CD4-positive, alpha-beta T cell treated with Interleukin-2 at 100 ng/mL for 4 hours (primary cell): ENCODE measurements at places on chromosomes 1 and 21.

DNA sequence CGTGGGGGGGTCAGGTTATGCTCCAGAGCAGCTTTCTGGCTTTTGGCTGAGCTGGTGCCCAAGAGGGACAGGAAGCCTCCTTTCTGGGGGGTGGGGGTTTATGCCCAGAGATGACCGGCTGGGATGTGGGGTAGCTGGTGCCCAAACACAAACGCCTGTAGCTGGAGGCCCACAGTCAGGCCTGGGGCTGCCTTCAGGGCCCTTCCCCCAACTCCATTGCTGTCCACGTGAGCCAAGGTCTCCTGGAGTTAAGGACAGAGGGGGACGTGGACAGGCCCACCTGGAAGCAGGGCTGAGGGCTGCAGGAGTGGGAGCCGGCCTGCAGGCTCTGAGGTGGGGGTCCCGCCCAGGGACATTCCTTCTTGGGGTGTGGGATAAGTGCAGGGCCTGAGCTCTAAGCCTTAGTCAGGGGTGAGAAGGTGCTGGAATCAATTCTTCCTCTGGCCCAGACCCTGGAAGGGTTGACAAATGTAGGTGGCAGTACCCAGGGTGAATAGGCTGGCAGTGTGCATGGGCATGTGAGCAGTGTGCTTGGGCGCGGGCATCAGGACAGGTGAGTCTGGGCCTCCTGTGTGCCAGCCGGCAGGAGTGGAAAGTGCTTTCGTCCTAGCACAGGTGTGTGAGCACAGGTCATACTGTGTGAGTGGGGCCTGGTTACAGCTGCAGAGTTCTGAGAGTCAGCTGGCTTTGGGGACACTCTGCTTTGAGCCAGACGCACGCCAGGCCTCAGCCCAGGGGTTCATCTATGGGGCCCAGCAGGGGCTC is 6.8 kb downstream of the CPLANE2 start:
- DNase-seq = no peak

GRCh38 chr1:173424782-173425407 is 52.2 kb upstream of the PRDX6 start:
- no peak for DNase-seq

DNA sequence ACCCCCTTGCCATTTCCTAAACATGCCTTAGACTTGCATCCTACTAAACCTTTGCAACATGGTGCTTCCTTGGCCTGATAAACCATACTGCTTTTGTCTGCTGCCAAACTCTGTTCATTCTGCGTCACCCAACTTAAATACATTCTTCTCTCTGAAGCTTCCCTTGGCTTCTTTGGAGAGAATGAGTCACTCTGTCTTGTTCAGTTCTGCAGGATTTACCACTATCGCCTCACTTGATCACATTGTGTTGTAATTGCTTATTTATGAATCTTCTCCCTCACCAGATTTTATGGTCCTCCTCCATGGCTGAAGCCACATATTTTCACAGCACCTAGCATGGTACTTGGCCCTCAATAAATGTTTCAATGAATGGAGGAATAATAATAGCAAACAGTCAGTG is 21.7 kb upstream of the TUT4 start:
- no peak for DNase-seq

- no peak for DNase-seq
Observed at GRCh38 chr1:116389013-116389412, 16.0 kb downstream of the ATP1A1 start.

GRCh38 chr1:193131266-193131860 is 9.5 kb downstream of the CDC73 start:
- no peak for DNase-seq

DNA sequence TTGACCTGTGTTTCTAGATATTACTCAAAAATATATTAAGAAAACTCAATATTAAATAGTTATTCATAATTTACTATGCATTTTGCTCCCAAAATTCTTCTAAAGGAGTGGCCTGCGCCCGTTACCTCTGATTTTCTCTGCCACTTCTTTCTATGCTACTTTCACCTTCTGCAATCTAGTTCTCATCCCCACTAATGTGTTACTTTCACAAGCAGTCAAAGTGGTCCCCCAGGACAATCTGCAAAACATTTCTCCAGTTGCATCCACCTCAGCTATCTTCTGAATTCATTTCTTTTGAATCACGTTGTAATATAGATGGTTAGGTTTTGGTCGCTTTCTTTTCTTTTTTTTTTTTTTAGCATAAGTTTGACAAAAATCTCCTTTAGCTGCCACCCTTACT is 13.4 kb downstream of the INSL5 start:
- no peak for DNase-seq

GRCh38 chr1:20035114-20035513 is 34.9 kb upstream of the PLA2G5 start:
- no peak for DNase-seq

- no peak for DNase-seq
Observed at GRCh38 chr1:56916630-56917029, 49.2 kb downstream of the C8B start.

- DNase-seq = no peak
Observed at GRCh38 chr21:46112725-46113215, 14.9 kb downstream of the COL6A2 start.

DNA sequence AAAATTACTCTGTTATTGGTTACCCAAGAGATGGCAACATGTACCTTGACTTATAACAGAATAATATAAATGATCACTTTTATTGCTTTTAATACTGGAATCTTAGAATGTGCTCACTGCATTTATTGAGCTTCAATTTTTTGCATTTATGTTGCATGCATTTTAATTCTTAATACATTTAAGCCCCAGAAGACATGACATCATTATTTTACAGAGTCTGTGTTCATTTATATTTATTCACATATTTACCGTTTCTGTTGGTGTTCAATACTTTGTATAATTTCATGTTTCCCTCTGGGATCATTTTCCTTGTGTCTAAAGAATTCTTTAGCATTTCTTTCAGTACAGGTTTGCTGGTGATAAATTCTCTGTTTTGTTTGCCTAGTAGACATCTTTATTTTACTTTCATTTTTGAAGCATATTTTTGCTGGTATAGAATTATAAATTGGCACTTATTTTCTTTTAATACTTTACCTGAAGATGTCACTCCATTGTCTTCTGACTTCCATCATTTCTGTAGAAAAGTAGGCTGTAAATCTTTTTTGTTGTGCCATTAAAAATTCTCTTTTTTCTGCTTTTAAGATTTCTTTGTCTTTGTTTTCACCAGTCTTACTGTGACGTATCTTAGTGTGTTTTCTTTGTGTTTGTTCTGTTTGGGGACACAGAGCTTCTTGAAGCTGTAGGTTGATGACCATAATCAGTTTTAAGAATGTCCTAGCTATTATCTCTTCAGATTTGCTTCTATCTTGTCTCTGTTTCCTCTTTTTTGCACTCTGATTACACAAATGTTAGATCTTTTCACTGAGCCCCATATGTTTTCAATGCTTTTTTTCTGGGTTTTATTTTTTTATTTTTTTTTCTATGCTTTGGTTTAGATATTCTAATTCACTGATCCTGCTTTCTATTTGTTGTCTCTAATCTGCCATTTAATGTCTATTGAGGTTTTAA is 26.9 kb downstream of the DISP3 start:
- no peak for DNase-seq

GRCh38 chr1:200886594-200886993 is 8.1 kb upstream of the INAVA start:
- no peak for DNase-seq

- no peak for DNase-seq
Observed at GRCh38 chr1:93111065-93111464, 32.0 kb downstream of the MTF2 start.

- DNase-seq = no peak
Observed at GRCh38 chr1:50352428-50352827, 70.8 kb downstream of the DMRTA2 start.

- no peak for DNase-seq
Observed at GRCh38 chr1:62337706-62338631, 18.7 kb upstream of the KANK4 start.

GRCh38 chr21:24339406-24339805 is 1267.9 kb downstream of the MRPL39 start:
- no peak for DNase-seq

DNA sequence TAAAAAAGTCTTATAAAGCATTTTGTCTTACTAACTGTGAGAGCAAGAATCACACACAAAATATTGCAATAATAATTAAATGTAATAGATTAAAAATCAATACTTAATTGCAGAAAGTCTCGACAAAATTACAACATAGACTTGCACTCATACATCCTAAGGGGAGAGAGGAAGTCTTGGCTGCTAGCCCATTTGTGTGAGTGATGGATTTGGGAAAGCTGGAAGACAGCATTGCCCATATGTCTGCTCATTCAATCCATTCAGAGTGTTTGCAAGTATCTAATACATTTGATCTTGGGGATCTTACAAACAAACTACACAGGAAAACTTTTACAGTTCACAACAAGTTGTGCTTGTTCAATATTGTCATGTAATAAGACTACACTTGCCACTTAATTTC is 140.5 kb downstream of the COL11A1 start:
- no peak for DNase-seq

DNA sequence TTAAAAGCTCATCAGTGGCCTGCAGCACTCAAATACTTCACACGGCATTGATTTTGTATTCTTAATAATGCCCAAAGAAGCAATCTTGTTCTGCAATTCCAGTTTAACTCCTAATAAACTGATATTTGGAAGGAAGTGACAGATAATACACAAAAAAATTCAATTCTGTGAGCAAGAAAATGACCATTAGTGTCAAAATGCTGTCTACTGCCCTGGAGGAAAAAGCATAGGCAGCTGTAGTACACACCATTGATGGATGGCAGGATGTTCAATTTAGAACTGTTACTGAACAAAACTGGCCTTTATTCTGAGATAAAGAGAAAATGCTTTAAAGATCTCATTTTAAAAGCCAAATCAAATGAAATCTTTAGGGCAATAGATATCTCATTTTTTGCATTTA is 251.3 kb upstream of the FMN2 start:
- DNase-seq = no peak

DNA sequence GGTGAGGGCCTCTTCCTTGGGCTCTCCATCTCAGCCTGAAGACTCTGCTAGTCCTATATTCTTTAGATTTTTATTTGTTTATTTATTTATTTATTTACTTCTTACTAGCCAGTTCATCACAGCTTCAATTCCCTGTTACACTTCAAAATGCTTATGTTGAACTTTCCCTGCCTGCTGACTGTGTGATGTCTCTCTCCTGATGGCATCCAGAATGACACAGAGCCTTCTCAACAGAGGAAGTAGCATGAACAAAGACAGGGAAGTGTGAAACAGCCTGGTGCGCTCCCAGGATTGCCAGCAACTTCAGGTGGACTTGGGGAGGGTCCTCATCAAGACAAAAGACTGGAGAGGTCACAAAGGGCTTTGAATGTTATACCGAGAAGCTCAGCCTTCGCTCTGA is 4.3 kb upstream of the IPO13 start:
- DNase-seq = no peak

- no peak for DNase-seq
Observed at GRCh38 chr1:7549277-7550161, 221.6 kb upstream of the VAMP3 start.

DNA sequence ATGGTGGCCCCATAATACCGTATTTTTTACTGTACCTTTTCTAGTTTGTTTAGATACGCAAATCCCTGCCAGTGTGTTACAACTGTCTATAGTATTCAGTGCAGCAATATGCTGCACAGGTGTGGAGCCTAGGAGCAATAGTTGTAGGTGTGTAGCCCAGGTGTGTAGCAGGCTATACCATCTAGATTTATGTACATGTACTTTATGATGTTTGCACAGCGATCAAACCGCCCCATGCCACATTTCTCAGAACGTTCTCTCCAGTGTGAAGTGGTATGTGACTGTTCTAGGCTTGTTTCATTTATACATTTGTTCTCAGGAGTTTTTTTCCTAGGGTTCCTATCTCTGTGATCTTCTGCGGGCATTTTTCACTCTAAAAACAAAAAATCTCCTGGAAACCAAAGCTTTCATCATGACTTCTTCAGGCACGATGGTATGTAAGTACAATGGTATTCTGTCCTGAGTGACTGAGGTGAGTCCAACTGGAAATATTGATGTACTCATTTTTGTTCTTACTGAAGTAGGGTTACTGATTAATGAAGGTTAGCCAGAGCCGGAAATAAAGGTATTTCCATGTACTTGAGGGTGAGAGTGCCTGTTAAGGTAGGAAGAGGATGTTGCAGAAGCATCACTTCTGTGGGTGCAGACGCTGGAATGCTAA is 153.0 kb downstream of the GABPA start:
- no peak for DNase-seq

GRCh38 chr1:109181807-109182163 is 31.9 kb upstream of the SARS1 start:
- no peak for DNase-seq

DNA sequence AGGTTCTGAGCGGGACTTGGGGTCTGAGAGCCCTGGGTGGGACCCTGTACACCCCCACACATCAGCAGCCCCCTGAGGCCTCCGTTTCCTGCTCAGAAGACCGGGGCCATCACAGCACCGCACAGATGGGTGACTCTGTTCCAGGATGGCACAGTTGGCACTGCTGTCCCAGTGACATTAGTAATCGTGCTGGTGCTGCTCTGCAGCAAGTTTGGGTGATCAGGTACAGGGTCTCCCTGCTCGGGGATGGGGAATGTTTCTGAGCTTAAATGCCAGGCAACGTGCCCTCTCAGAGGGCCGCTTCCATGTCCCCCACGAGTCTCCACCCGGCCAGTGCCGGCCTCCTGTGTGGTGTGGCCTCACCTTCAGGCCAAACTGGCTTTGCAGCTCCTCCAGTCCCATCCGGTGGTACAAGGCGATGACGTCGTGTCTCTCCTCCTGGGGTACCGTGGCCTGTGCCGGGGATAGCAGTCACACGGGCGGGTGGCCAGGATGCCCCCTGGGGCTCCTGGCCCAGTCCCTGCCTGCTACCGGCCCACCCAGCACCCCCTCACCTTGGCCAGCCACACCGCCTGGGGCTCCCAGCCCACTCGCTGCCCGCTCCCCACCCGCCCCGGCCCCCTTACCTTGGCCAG is 17.1 kb downstream of the PRXL2B start:
- DNase-seq = no peak

DNA sequence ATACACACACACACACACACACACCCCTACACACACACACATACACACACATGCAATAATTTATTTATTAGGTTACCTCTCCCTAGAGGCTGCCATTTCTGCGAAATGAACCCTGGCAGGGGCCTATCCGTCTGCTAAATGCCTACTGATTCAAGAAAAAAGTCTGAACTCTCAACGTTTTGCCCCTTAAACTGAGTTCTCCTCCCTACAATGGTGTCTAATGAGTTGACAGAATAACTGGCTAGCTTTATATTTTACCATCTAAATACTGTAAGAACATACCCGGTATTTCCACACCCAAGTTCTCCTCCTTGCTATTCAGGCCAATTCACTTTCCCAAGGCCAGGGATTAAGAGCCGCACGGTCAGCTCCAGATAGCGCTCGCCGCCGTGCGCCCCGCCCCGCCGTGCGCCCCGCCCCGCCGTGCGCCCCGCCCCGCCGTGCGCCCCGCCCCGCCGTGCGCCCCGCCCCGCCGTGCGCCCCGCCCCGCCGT is 339 bp upstream of the RNPC3 start:
- DNase-seq = no peak
